Nephron progenitor cell (in vitro differentiated cells): ENCODE measurements at places on chromosomes 6 and 20.

DNA sequence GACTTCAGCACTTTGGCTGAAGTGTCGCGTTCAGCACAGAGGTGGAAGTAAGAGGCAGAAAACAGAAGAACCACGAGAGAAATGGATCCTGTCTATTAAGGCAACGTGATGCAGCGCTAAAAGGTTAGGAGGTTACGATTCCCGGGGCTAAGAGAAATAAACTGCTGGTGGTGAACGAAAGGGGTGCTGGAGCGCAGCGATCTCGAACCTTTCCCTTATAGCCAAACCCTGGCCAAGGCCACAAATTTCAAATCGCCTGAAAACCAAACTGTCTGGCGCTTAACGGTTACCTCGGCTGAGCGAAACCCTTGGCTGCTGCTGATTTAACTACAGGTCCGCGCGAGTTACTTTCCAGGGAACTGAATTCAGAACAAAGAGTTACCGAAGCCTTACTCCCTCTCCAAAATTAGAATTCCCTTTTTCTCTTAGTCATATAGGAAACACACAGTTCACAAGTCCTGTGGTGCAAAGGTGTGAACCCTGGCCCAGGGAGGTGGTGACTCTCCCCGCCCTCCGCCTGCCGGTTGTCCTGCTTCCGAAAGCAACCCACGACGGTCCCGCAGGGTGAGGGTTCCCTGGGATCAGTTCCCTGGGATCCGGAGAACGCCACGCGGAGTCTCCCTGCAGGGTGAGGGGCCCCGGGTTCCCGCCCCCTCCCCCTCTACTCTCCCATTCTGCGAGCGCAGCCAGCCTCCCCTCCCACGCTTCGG is 1.3 kb upstream of the SLC35D3 start:
- DNase-seq, result peak; percentile 48

DNA sequence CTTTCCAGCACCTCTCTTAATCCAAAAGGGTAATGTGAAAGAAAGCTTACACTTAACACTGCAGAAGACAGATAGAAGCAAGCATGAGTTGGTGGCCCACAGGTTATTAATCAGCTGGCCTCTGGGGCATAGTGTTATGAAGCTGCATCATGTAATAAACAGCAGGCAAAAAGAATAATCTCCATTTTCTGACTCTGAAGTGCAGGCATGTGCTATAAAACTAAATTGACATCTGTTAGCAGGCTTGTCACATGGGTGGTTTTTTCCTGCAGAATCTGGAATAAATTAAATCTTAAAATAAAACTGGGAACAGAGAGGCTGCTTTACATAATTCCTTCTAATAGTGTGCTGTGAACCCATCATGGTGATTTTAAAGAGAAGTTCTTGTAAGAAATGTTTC is 73.3 kb downstream of the METTL24 start:
- DNase-seq, result no peak

- DNase-seq, result no peak
These were observed 287.7 kb downstream of the CLIC5 start for GRCh38 chr6:45727819-45728449.

DNA sequence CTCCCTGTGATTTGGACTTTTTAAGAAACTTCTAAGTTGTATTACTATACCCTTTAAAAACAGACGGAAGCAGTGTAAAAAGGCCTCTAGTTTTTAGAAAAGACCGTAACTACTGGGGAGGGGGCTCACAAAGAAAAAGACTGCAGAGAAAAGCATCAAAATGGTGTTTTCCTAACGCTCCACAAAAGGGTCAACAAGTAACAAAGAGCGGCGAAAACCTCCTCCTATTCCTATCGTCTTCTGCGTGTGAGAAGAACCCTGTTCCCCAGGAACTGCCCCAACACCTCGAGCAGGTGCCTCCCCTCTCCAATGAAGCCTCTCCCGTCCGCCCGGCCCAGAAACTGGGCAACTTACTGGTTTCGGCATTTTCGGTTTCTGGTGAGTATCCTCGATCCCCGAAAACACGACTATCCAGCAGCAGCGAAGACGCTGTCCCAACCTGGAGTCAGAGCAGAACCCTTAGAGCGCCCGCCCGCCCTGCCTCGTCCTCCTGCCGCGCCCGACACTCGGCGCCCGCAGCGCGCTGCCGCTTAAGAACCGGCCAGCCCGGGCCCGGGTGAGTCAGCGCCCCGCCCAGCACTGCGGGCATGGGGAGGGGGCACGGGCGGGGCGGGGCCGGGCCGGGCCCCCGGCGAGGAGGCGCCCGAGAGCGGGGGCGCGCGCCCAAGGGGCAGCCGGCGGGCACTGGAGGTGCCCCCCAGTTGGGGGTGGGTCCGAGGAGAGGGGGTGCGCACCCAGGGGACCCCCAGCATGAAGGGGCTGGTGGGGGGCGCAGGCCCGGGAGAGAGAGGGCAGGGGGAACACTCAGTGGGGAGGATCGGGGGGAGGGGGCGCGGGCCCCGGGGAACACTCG is 1.2 kb downstream of the EZR start:
- peak; percentile 83 for DNase-seq

DNA sequence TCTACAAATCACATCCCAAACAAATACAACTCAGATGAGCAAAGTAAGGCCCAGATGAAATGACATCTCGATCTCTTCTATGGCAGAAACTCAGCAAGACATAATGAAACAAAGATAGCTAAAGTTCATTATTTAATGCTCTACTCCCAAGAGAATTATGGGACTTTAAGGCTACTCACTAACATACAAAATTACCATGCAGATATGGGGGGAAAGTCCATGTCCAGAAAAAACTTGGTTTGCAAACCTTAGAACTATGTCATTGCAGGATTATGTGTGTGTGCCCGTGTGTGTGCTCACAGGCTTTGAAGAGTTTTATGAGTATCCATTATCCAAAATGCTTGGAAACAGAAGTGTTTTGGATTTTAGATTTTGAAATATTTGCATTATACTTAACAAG is 34.0 kb downstream of the AKIRIN2 start:
- no peak for DNase-seq

GRCh38 chr20:41094353-41095055 is 42.8 kb upstream of the PLCG1 start:
- no peak for DNase-seq

- DNase-seq, result no peak
These were observed 7.4 kb downstream of the PERP start for GRCh38 chr6:138099832-138100231.
